D721Med (cell line): ENCODE measurements at places on chromosomes 13 and 19.

DNA sequence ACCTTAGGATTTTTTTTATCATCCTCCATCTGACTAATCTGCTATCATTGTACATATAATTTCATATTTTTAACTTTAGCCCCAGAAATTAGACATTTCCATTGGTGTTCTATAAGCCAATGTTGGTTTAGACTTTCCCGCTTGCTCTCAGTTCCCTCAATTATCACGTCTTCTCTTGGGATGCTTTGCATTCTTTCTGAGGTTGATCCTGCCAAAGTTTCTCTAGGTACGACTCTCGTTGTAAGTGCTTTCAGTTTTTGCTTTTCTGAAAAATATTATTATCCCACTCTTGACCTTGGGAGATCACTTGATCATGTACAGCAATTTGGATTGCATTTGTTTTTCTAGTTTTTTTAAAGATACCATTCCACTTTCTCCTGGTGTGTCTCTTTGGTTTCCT, 270.2 kb downstream of the IRS2 start:
- no peak for DNase-seq

GRCh38 chr13:73513751-73514150, 454.9 kb downstream of the KLF5 start:
- DNase-seq, result no peak

DNA sequence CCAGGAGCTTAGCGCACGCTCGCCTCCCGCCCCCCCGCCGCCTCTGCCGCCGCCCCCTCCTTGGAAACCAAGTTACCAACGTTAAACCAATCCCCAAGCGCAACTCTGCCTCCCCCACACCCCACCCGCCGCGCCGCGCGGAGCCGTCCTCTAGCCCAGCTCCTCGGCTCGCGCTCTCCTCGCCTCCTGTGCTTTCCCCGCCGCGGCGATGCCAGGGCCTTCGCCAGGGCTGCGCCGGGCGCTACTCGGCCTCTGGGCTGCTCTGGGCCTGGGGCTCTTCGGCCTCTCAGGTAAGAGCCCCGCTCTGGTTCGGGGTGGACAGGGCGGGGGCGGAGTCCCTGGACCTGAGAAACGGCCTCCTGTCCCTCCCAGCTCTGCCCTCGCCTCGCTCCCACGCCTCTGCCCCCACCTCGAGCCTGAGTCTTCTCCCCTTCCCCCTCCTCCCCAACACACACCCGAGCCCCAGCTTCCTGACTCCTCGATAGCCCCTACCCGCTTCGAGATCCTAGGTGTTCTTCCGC, at the start of gene ICAM5:
Gene ICAM5 (plus strand): TSS at position 117 of the 521 bp plus-strand sequence. CDS start 92 bp downstream, at position 209.
- DNase-seq, result no peak

DNA sequence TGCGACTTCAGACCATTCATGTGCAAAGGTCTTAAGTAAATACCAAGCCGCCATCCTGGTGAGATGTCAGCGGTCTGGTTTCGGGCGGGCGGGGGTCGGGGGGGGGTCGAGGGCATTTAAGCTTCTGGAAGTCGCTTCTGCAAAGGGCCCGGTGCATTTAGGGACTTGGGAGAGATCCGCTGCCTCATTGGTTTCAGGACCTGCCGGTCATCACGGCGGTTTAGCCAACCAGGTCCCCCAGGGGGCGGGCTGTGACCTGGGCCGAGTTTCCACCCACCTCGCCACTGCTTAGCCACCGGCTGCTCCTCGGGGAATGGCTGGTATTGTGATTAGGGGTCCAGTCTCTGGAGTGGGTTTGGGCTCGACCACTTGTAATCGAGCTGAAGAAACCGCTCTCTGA, 7.8 kb downstream of the ANKLE1 start:
- DNase-seq, result peak; percentile 91

- no peak for DNase-seq
Observed at GRCh38 chr13:112111239-112111857, 44.4 kb downstream of the SOX1 start.

DNA sequence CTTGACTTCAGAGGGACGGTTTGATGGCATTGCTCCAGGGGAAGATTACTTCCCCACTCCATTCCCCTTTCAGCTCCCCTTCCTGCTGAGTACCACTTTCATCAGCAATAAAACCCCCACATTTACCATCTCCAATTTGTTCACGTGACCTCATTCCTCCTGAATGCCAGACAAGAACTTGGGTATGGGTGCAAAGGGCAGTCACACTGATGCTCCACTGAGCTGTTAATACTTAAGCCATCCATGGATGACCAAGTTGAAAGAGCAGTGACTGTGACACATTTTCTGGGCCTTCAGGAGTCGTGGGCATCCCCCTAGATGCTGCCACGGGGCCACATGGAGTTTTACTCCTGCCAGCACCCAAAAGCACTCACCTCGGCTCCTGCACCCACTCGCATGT, 93.1 kb downstream of the STOML3 start:
- DNase-seq, result no peak
